ENCODE measurements at places on chromosomes 16 and 17.

DNA sequence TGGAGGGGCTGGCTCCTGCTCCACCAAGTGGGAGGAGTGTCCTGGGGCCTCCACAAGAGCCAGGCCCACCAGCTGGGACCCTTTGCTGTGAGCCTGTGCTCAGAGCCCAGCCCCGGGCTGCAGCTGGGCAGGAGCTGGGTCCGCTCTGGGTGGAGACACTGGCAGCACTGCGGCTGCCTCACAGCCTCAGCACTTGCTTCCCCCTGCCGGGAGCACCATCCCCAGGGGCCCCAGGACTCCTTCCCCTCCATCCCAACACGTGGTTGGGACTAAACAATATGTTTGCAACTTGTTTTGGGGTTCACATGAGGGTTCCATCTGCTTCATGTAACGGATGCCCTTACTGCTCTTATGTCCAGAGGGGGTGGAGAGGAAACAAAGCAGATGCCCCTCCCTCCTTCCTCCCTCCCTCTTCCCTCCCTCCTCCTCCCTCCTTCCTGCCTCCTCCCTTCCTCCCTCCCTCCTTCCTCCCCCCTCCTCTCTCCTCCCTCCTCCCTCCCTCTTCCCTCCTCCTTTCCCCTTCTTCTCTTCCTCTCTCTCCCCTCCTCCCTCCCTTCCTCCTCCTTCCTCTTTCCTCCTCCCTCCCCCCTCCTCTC is 16.3 kb upstream of the CBFA2T3 start:
- DNase-seq: no peak

GRCh38 chr16:27230562-27231001 is 27.3 kb downstream of the KDM8 start:
- no peak for DNase-seq

- DNase-seq: no peak
Measured at GRCh38 chr16:1643521-1643920, 31.4 kb downstream of the CRAMP1 start.

DNA sequence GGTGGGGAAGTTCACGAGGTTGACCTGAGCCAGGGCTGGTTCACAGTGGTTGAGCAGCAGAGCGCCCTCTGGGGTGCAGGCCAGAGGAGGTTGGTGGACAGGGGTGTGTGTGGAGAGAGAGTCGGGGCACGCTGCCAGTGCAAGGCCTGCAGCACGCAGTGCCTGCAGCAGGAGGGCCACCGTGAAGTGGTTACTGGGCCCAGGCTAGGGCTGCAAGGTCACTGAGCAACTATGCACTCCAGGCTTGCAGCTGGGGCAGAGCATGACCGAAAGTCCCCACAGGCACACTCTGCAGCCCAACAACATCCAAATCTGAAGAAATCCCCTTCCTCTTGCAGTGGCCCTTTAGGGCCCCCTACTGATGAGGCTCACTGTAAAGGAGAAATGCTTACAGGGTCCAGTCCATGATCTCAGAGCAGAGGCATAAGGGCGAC is 89.1 kb upstream of the NOL11 start:
- peak; percentile 19 for DNase-seq

DNA sequence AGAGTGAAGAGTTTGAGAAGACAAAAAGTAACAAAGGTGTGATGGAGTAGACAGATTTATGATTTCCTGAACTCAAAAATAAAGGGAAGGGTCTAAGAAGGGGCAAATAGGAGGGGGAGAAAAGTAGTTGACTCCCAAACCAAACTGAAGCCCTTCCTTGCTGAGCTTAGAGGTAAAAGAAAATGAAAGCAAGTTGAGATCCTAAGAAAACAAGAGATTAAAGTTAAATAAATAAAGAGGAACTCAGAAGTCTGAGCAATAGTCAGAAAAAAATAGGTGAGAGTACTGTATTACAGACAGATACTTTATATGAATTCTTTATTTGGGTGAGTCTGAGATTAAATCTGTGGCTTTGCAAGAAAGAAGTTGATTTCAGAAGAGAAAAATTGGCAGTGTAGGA is 3.3 kb upstream of the PSMD12 start:
- no peak for DNase-seq

GRCh38 chr17:57971572-57971971 is 16.4 kb upstream of the CUEDC1 start:
- no peak for DNase-seq

DNA sequence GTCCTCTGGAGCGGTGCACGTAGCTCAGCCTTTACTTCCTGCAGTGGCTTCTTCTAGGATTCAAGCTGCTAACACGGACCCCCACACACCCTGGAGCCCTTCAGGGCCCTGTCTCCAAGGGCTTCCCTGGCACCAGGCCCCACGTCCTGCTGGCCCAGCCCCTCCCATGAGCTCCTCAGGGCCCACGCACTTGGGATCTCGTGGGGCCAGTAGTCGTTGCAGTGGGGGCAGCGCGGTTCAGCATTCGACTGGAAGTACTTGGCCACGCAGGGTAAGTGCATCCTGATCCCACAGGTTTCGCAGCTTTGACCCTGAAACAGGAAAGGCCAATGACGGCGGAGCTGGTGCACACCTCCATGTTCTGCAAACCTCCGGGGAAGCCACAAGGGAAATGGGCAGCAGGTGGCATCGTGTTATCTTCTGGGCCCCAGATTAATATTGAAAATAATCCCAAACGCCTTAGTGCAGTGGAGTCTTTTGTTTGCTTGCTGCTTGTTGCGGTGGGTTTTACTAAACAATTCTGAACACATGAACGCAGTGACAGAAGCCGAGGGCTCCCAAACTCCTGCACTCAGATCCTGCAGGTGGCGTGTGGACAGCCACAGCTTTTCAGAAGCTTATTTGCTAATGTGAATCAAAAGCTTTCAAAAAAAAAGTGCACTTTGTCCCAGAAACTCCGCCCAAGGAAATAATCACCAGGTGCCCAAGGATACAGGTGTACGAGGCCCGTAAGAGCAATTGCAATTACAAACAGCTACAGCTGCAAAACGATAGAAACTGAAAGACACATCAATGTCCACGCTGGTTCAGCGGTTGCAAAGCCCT is 22.4 kb downstream of the KDM8 start:
- no peak for DNase-seq

Measured in GM12891 (cell line).